T-helper 2 cell (primary cell): ENCODE measurements at places on chromosomes 12 and 14.
A peak's percentile ranks its signal among the peaks of the same experiment; 100 is the strongest.

DNA sequence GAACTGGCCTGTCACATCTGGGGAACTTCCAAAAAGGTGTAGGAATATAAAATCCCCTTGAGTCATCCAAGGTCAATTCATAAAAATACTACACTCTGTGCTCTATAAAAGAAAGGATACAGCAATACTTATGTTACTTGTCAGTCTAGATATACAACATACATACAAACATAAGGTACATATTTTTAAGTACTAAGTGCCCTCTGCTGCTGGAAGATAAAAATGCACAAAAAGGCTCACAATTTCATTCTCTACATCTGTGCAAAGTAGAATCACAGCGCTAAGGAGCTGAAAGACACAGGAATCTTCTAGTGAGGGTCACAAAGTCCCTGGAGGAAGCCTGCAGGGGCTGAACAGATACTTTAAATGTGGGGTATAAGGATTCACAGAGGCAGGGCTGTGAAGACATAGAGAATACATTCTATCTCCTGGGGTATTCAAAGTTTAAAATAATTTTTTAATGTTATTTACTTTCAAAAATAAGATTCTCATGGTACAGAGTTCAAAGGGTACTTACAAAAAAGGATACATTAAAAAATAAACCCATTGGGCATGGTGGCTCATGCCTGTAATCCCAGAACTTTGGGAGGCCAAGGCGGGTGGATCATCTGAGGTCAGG, 10.2 kb upstream of the GOLGA5 start:
- DNase-seq: no peak

DNA sequence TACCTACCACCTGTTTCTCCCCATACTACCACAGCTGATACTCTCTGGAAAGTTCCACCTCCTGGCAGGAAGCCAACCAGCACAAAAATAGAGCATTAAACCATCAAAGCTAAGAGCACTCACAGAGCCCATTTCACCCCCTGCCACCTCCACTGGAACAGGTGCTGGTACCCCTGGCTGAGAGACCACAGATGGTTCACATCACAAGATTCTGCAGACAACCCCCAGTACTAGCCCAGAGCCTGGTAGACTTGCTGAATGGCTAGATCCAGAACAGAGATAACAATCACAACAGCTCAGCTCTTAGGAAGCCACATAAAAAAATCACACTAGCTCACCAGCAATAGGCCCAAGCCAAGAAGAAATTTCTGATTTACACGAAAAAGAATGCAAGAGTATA, 855.2 kb downstream of the FSCB start:
- DNase-seq: no peak

- no peak for DNase-seq
Observed at GRCh38 chr12:13196130-13196921, at the start of gene EMP1. Gene EMP1 (plus strand): TSS chr12:13196726. CDS start chr12:13211511, 14,785 bp downstream.

DNA sequence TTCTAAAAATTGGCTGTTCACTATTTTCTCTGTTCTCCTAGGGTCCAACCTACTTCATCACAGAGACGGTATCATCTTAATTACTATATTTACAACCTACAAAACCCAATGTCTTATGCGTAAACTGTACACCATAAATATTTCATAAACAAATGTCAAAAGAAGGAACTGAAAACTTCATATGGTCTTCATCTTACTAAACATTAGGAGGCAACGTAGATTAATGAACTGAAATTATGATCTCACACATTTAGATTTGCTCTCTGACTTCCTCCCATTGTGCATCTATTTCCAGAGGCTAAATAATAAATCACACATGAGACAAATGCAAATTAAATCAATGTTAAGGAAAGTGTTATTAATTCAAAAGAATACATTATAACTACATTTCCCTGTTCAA, 1850.6 kb upstream of the SEL1L start:
- no peak for DNase-seq

DNA sequence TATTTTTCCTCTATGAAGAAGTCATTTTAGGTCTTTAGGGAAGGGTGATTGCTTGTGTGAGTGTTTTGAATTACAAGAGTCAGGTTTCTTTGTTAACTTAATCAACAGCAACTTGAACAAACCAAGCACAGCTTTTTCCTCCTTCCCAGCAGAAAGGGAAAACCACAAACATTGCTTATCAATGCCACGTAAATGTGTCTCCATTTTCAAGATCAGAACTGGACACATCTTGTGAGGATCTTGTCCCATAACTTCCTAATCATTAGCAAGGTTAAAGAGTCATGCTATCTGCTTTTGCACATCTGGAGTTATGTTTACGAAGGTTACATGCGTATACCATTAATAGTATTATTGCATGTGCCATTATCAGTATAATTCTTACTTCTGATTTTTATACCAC, 248.0 kb upstream of the FLRT2 start:
- no peak for DNase-seq

DNA sequence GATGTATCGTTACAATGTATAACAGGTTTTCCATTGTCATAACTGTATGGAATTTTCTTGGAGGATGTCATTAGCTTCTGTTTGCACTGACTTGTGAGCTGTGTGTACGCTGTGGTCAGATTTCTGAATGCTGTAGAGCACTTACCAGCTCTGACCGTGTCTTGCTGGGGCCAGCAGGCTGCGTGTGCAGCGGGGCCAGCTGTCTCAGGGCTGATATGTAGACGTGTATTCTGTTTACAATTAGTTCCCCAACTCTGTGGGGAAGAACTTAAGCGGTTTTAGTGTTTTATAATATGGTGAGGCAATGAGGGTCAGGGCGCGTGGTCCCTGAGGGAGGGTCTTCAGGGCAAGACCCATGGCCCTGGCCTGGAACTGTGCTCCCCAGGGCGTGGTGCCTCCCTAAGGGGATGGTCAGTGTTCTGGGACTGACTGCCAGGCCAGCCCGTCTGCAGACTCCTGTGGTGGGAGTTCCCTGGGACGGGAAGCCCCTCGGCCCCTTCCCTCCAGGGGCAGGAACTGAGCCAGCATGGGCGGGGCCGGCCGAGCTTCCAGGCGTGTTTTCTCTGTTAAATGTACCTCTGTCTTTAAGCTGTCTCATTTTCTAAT, 18.7 kb downstream of the XRCC3 start:
- no peak for DNase-seq

DNA sequence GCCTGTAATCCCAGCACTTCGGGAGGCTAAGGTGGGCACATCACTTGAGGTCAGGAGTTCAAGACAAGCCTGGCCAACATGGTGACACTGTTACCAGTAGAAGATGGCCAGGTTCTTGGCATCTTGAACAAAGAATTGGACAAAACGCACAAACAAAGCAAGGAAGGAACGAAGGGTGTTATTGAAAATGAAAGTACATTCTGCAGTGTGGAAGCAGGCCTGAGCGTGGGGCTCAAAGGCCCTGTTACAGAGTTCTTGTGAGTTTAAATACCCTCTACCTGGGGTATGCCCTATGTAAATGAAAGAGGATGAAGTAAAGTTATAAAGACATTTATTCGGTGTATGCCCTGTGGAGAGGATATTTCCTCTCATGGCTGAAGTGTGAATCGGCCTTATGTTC, 20.8 kb upstream of the CDK17 start:
- DNase-seq: peak; percentile 71

DNA sequence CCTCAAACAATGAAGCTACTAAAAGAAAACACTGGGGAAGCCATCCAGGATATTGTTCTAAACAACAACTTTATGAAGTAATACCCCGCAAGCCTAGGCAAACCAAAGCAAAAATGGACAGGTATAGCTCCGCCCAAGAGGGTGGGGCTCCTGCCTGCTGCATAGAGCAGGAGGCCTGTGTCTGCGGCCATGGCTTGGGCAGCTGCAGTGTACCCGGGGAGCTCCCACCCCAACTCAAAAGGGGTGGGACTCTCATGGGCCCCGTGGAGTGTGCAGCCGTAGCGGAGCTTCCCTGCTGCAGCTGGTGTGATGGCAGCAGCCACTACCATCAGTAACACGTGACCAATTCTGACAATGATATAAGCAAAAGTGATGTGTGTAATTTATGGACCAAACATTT, 264.2 kb upstream of the KITLG start:
- no peak for DNase-seq
